ENCODE measurements at places on chromosomes 16 and 17.
A peak's percentile ranks its signal among the peaks of the same experiment; 100 is the strongest.

DNA sequence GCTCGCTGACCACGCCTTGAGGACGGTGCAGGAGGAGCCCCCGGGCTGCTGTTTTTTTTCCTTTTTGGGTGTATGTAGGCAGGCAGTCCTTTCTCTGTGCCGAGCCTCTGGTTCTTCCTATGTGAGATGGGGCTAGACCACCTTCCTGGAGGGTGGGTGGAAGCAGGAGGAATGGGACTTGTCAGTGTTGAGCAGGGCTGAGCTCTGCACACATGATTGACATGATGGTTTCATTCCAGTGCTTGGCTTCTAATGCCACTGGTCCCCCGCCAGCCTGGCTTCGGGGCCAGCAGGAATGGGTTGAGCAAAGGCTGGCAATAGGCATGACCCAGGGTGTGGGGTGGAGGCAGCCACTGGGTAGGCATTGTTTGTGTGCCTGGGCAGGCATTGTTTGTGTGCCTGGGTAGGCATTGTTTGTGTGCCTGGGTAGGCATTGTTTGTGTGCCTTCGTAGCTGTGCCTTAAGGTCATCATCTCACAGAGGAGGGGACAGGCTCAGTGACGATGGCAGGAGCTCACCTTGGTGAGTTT, 14.2 kb upstream of the ADCY7 start:
- no peak for DNase-seq

GRCh38 chr16:77276661-77277060, 77.5 kb downstream of the SYCE1L start:
- DNase-seq = no peak

DNA sequence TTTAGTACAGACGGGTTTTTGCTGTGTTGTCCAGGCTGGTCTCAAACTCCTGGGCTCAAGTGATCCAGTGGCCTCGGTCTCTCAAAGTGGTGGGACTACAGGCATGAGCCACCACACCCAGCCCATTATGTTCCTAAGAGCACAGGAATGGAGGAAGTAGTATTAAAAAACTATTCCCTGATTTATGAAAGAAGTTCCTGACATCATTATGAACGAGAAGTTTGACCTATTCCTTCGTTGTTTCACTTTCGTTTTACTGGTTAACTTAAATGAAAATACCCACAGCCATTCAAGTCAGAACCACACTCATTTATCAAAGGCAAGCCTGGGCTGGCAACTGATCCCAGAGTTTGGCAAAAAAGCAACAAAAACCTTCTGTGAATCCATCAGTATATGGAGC, 13.5 kb upstream of the CBX4 start:
- DNase-seq = no peak

DNA sequence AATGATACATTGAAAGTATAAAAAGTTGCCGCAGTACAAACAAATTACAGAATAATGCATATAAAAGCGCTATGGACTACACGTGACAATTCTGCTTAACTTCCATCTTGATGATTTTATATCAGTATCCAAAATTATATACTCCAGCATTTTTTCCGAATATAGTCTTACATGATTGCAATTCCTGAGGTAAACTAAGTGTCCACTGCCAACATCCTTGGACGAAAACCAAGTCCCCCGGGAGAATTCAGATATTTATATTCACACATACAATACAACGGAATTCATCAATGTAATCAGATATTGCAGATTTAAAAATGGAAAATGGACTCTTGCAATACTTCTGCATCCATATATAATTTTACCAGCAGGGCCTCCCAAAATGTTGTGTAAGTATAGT, 8.9 kb upstream of the MYH11 start:
- no peak for DNase-seq

DNA sequence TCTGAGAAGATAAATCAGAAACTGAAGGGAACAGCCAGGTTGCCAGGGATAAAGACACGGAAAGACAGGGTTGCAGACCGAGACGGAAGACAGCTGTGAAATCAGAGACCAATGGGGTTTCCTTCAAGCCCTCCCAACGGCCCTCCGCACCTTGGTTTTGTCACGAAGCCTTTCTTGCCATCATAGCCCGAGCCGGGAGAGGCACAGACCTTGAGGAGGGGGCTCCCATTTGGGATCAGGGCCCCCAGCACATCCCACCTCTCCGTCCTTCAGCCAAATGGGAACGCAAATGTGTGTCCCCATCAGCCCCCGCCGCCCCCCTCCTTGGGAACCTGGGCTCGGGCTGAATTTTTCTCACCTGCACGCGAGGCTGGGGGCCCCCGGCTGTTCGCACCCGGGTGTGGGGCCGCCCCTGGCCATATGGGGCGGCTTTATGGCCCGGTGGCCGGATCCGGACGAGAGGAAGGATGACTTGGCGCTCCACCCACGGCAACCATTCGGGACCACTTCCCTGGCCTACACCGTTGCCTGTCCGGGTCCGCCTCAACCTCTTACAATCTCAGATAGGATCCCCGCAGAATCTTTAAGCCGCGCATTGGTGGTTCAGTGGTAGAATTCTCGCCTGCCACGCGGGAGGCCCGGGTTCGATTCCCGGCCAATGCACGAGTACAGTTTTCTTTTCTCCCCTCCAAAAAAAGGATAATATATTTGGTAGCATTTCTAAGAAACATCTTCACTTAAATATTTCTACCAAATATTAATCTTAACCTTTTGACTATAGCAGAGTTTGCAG, 1.4 kb upstream of the HES7 start:
- peak; percentile 83 for DNase-seq

DNA sequence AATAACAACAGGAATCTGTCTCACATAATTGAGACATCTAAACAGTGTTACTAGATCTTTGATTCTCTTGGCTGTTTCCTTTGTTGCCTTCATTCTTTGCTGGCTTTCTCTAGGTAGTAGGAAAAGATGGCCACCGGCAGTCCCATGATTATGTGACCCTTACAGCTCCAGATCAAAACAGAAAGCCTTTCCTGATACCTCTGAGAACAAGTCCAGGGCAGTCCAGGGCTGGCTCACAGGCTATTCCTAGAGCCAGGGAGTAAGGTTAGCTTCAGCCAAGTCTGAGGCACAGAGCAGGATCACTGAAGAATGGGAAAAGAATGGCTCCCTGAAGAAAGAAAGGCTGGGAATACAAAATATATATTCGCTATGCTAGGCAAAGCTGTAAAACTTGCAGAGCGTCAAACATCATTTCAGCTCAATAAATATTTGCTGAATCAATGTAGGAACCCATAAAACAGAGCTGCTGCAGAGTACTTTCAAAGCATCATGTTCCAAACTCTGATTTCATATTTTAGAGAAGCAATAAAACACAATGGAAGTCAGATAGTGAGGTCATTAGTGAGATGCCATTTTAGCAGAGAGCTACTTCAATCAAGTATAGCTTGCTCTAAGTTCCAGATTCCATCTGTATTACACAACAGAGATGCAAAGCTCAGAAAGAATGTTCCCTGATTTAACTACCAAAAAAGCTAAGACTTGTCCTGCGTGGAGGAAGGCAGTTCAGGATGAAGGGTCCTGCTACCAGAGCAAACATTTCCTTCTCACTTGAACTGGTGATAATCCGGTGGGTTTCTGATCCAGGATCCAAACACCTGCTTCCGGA, 23.4 kb downstream of the ADAT1 start:
- no peak for DNase-seq

DNA sequence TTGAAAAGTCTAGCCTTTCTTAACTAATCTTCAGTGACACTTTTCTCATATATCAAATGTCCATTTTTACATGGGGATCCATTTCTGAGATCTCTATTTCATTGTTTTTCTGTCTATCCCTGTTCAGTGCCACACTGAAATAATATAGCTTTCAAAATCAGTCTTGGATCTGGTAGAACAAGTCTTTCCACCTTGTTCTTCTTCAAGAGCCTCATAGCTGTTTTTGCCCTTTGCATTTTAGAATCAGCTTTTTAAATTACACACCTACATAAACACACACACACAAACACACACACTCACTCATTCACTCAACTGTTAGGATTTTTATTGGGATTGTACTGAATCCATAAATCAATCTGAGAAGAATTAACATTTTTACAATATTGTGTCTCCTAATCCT, 19.2 kb downstream of the GSDMB start:
- DNase-seq = no peak

DNA sequence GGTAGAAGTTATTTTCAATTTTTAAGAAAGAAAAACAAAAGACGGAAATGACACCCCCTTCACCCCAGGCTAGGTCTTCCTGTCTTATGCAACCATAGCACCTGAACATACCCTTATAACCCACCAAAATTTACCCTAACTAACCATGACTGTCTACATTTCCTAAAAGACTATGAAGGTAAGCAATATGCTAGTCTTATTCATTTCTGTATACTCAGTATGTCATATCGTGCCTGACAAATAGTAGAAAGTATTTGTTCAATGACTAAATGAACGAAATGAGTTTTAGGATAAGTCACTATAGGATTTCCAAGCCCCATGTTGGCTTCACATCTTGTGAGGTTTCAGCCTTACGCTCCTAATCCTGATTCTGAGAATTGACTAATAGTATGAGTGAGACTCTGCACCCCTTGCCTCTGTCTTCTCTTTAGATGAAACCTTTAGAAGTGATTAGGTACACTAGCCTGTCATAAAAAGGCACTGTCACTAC, 6.5 kb downstream of the ADAT1 start:
- no peak for DNase-seq

DNA sequence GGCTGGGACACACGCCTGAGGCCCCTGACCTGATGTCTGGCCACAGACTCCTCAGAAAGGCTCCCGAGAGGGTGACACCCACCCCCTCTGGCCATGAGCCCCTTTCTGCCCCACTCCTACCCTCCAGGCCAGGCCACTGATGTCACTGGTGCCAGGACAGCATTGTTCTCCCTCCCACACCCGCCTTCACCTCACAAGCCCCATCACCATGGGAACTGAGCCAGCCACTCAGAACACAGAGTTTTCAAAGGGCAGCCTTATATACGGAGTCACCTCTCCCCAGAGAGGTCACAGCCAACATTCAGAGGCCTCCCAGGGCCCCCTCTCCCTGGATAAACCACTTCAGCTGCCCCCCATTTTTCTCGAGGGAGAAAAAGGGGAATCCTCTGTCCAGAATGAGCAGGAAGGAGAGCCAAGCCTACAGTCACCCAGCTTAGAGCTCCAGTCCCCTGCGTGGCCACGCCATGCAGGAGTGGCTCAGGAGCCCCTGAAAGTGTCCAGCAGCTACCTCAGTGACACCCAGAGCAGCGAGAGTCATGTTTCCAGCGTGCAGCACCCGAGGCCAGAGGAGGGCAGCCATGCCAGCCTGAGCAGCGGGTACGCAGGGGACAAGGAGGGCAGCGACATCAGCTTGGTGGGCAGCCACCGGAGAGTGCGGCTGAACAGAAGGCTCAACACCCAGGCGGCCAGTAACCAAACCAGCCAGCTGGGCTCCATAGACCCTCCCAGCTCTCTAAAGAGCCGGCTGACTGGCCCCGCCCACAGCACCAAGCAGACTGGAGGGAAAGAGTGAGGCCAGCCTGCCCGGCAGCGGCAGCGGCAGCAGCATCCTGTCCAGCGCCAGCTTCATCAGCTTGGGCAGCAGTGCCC, at the start of gene C16orf82:
C16orf82 (plus strand) TSS at position 260 of the 870 bp plus-strand sequence.
- DNase-seq = no peak

GRCh38 chr16:50195276-50195675, 42.2 kb downstream of the TENT4B start:
- DNase-seq = no peak

DNA sequence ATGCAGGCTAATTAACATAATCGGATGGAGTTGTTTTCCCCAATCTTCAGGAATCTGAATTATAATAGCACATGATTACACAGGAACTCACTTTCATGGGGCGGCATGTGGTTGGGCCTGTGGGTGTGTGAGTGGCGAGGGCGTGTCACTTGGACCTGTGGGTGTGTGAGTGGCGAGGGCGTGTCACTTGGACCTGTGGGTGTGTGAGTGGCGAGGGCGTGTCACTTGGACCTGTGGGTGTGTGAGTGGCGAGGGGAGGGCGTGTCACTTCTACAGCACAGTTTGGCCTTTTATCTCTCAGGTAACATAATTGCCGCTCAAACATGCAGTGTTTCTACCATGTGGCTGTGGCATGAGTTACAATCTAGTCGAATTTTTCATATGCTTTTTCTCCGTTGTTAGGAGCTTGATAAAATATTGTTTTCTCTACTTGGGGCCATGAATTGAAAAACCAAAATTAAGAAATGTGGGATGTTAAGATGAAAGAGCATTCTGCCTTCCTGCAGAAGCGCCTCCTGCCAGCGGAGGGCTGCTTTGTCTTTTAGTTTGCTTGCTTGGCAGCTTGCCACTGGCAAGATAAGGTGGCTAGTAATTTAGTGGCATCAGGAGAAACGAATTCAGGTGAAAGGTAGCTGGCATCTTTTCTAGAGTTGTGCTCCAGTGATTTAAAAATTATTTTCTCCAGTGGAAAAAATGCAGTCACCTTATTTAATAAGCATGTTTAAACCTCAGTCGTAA, 36.2 kb downstream of the USP10 start:
- peak; percentile 57 for DNase-seq

GRCh38 chr16:49111351-49111750, 170.3 kb downstream of the CBLN1 start:
- DNase-seq = no peak

- DNase-seq = no peak
These were observed 313.1 kb downstream of the MAF start for GRCh38 chr16:79287424-79287917.

GRCh38 chr16:24851700-24852099, 5.9 kb downstream of the SLC5A11 start:
- DNase-seq = no peak

DNA sequence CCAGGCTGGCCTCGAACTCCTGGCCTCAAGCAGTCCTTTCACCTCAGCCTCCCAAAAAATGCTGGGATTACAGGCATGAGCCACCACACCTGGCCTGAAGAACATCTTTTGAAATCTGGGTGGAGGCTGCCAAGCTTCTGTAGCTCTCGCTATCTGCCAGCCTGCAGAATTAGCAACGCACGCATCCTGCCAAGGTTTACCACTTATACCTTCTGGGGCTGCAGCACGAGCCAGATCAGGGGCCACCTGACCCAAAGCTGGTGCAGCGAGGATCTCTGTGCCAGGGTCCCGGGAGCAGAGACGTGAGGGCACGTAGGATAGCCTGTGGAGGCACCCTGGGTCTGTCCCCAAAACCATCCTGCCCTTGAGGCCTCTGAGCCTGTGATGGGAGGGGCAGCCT, 22.2 kb downstream of the SLC38A8 start:
- no peak for DNase-seq

- DNase-seq = no peak
These were observed 31.7 kb downstream of the ADCY7 start for GRCh38 chr16:50298075-50298460.

GRCh38 chr17:82836823-82837357, 2.9 kb downstream of the ZNF750 start:
- DNase-seq = no peak

DNA sequence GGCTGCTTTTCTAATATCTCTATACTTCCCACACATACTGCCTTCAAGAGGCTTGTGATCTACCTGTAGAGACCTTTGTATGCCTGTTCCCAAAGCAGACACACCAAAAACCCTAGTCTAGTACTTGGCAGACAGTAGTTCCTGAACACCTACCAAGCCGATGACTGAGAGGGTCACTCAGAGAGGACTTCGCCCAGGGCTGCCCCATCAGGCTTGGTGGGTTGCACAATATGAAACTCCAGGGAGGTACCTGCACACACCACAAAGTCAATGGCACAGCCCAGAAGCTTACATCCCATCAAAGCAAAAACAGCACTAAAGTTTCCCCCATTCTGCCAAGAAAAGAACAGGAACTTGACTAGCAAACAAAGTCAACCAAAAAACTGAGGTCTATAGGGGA, 30.3 kb downstream of the ASPA start:
- DNase-seq = no peak

- DNase-seq = peak; percentile 45
These were observed 665 bp upstream of the ALDH3A2 start for GRCh38 chr17:19647697-19648474.

- no peak for DNase-seq
These were observed 134.3 kb downstream of the TMEM132E start for GRCh38 chr17:34713687-34714086.
